ENCODE measurements at places on chromosomes 13 and 19. TPM values are rescaled to one million over a fixed set of nuclear protein-coding genes. Genes with fewer than 3 reads are reported as not detected.

ZNF99 gene
- polyA plus RNA-seq: 0.72 TPM

GPR12 gene
- not detected for polyA plus RNA-seq

FXYD3 gene
- polyA plus RNA-seq: 20.2 TPM

CEACAM5 gene
- polyA plus RNA-seq: 0.10 TPM

LGALS14 gene
- not detected for polyA plus RNA-seq

UBE2L5 gene
- 0.40 TPM for polyA plus RNA-seq

THSD1 gene
- 47.4 TPM for polyA plus RNA-seq

C19orf67 gene
- 0.21 TPM for polyA plus RNA-seq

MEIOSIN gene
- polyA plus RNA-seq: not detected
